ENCODE measurements at places on chromosomes 3 and 15.

GRCh38 chr15:80957556-80957955 lies 32.1 kb downstream of the MESD start:
- no peak for DNase-seq

- DNase-seq, result no peak
These were observed 970 bp downstream of the DPPA4 start for GRCh38 chr3:109336291-109336861.

GRCh38 chr3:159232966-159233365 lies 431.1 kb downstream of the MFSD1 start:
- DNase-seq, result no peak

DNA sequence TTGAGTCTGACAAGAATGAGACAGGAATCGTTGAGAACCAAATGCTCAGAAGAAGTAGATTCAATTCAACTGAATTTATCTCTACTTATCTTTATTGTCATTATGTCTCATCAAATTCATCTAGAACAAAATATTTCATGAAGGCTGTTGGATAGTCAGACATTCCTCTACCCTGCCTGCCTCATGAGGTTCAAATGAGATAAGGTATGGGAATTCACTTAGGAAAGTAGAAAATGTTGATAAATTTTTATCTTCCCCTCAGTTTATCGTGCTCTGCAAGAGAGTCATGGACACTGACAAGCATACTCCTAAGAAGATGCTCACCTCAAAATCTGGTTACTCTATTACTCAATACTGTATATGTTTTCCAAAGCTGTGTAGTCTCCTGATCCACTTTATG lies 149.7 kb upstream of the CDIN1 start:
- DNase-seq, result no peak

- peak; percentile 32 for DNase-seq
These were observed 1.1 kb downstream of the CELSR3 start for GRCh38 chr3:48661501-48662144.

DNA sequence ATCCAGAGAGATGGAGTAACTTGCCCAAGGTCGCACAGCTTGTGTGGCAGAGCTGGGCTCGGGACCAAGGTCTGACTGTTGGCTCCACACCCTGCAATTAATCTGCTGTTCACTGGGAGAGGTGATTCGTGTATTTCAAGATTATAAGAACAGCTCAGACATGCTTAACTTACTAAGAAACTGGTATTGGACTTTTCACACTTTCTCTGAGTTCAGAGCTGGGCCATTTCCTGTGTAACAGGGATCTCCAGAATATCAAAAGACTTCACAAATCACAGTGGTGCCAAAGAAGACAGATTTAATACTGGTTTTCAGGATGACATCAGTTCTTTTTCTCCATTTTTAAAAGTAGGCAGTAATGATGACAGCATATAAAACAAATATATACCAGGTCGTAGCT lies 156.8 kb upstream of the UBE2E1 start:
- no peak for DNase-seq

- no peak for DNase-seq
These were observed 5.7 kb downstream of the SLC38A3 start for GRCh38 chr3:50210510-50211367.

- DNase-seq, result no peak
These were observed 27.7 kb upstream of the LPP start for GRCh38 chr3:188126276-188126675.

DNA sequence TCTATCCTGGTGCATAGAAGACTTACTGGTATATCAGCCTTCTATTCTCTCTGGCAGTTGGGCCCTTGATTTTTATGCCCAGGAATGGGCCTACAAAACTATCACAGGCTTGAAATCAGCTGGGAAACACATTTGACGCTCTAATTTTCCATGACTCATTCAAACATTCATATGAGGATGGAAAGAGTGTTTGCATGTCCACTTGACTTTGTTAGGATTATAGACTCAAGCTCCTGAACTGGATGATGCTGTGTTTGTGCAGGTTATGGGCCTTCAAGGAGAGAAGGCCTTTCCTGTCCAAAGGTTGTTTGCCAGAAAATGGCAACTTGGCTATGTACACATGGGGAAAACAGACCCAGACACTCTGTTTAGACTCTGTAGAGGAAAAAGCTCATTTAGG lies 219.9 kb downstream of the GAP43 start:
- no peak for DNase-seq

GRCh38 chr3:18149386-18149785 lies 275.8 kb downstream of the SATB1 start:
- no peak for DNase-seq

DNA sequence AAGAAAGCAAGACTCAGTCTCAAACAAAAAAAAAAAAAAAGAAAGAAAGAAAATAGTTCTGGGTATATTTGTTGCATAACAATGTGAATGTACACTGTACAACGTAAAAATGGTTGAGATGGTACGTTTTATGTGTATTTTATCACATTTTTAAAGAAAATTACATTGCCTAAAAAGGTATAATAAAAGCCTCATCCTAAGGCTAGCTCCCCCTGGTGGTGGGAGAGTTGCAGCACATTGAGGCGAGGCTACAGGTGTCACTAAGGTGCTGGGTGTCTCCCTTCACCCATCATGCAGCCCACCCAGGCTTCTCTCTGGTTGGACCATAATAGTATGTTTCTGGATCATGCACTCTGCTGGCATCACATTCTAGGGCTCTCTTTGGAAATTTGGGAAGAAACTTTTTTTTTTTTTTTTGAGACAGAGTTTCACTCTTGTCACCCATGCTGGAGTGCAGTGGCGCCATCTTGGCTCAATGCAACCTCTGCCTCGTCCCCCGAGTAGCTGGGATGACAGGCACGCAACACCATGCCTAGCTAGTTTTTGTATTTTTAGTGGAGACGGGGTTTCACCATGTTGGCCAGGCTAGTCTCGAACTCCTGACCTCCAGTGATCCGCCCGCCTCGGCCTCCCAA lies 12.4 kb upstream of the RAB11A start:
- peak; percentile 77 for DNase-seq

GRCh38 chr3:188287339-188287738 lies 133.4 kb downstream of the LPP start:
- no peak for DNase-seq

- no peak for DNase-seq
These were observed 36.8 kb upstream of the FRMD5 start for GRCh38 chr15:44231842-44232241.

DNA sequence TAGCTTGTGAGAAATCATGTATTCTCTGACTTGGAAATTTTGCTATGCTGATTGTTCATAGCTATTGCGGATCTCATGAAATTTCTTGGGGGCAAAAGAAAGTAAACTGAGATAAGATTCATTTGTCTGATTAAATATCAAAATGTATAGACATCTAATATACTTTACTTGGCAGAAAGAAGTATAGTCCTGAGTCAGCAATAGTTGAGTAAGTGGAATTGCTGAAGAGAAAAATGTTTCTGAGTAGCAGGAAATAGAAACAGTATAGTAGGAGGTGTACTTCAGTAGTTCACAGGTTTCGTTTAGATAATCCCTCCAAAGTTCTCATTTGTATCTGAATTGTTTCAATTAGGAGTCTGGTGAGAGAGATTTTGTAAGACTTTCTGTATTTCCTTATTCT lies 705.9 kb downstream of the MCTP2 start:
- no peak for DNase-seq

GRCh38 chr3:99872923-99873254 lies 55.2 kb downstream of the CMSS1 start:
- no peak for DNase-seq

GRCh38 chr15:57035664-57036063 lies 117.2 kb downstream of the TCF12 start:
- no peak for DNase-seq

- DNase-seq, result no peak
These were observed 509.7 kb downstream of the TUSC7 start for GRCh38 chr3:117219296-117219695.
